ENCODE measurements at places on chromosomes 16 and 17.

DNA sequence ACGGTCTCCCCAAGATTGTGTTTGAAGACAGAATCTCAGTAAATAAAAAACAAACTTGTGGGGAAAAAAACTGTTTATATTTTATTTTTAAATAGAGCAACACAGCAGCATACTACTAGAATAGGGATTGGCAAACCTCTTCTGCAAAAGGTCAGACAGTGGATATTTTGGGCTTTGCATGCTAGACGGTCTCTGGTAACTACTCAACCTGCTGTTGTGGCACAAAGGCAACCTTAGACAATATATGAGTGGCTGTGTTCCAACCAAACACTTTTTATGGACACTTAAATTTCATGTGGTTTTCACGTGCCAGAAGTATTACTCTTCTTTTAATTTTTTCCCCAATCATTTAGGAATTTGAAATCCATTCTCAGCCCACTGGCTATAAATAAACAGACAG lies 55.0 kb downstream of the IRX5 start:
- DNase-seq: no peak

DNA sequence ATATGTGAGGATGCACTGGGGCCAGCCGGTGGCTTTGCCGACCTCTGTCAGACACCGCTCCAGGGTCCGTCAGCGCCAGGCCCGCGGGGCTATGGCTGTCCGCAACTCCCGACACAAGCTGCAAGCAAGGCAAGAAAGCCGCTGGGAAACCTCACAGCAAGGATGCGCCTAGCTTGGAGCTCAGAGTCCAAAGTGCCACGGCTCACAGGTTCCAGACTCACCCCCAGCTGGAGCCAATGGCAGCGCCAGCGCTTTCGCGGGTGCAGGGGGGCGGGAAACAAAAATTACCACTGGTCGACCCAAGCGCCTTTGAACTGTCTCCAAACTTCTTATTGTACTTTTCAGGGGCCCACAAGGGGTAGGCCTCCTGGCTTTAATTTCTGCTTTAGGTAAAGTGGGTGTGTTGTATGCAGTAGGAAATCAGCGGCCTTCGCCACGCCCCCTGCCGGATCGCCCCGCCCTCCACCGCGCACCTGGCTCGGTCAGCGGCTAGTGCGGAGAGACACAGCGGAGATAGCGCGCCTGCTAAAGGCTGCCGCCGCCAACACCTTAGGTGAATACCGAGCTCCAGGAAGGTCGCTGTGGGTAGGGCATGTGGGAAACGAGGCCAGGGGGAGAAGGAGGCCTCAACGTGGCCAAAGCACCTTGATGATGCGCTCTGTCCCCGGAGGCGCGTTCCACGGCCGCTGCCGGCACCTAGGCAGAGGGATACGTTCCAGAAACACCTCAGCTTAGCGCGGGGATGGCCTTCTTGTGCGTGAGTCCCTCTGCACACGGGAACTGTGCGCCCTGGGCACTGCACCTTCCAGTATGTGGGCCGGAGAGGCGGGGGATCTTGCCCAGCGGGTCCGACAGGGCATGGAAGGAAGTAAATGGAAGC lies 61.0 kb upstream of the RBL2 start:
- DNase-seq: peak; percentile 46

DNA sequence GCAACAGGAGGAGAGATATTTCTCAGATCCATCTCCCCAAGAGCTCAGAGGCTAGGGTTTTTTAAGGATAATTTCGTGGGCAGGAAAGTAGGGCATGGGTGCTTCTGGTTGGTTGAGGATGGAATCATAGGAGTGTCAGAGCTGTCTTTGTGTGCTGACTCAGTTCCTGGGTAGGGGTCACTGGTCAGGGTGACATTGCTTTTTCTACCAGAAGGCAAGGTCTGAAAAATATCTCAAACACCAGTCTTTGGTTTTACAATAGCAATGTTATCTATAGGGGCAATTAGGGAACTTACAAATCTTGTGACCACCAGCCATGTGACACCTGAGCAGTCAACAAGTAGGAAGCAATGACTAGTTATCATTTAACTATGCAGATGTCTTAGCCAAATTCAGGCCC lies 82.9 kb upstream of the DYNLRB2 start:
- no peak for DNase-seq

GRCh38 chr17:57560319-57560705 lies 184.8 kb downstream of the CCDC182 start:
- no peak for DNase-seq

GRCh38 chr17:68886401-68886800 lies 68.8 kb downstream of the ABCA8 start:
- DNase-seq: no peak

DNA sequence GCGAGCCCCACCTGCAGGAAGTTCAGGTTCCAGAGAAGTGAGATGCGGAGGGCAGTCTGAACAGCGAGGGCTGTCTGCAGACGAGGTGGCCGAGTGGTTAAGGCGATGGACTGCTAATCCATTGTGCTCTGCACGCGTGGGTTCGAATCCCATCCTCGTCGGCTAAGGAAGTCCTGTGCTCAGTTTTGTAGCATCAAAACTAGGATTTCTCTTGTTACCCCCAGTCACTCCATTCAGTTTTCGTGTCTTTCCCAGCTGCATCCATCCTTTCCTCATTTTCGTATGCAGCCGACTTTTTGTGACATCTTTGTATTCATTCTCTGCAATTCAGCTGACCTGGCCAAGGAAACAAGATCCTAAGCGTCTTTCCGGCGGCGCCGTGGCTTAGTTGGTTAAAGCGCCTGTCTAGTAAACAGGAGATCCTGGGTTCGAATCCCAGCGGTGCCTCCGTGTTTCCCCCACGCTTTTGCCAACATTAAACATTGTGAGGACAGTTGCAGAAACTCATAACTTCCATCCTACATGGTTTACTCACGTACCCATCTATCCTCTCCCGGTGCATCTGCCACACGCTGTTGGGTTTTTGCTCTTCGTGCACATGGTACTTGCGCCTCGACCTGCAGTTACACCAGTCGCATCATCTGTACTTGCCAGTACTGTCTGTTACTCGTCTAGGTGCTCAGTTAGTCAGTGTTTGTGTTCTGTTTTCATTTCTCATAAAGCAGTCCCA lies 3.0 kb downstream of the BORCS6 start:
- peak; percentile 65 for DNase-seq

- DNase-seq: no peak
These were observed 26.1 kb upstream of the ABCA8 start for GRCh38 chr17:68981288-68981687.
